Cardiac fibroblast (primary cell): ENCODE measurements at places on chromosomes 16 and 17.
A peak's percentile ranks its signal among the peaks of the same experiment; 100 is the strongest.

- DNase-seq: peak; percentile 29
Measured at GRCh38 chr17:15966183-15966878, 21.4 kb downstream of the ADORA2B start.

GRCh38 chr17:63916566-63917185 lies 2.0 kb downstream of the GH1 start:
- DNase-seq: no peak

- DNase-seq: peak; percentile 63
Measured at GRCh38 chr17:60231234-60231633, 81.5 kb downstream of the CA4 start.

GRCh38 chr17:9818760-9819159 lies 3.1 kb downstream of the GSG1L2 start:
- DNase-seq: no peak

DNA sequence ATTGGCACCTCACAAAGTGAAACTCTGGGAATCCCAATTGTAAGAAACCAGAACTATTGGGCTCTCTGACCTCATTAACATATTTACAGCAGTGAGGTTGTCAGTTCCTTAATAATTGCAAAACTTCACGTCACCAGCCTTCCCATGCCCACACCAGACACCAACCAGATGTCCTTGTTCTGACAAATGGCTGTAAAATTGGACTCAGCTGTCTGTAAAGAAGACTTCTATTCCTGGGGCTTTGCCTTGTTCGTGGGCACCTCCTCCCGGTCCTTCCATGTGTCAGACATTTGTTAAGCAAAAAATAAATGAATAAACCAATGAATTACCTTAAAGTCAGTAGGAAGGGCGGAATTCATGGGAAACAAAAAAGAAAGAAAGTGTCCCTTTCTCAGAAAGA lies 284.3 kb upstream of the CDH11 start:
- no peak for DNase-seq

GRCh38 chr17:22277595-22277994 lies 585.3 kb downstream of the KCNJ18 start:
- DNase-seq: no peak

DNA sequence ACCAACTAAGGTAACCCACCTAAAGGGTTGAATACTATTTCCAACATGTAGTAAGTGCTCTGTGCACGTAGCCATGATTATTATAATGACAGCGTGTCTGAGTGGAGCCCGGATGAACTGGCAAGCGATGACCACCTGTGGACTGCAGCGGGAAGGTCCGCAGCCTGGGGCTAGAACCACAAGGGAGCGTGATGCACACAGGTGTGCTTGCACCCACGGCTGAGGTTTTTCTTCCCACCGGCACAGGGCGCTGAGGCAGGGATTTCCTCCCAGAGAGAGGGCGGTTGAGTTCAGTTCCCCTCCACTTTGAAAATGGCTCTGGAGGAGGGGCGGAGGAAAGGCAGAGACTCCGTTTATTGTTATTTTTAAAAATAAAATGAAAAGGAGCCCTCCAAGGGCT lies 221.7 kb upstream of the HSBP1 start:
- no peak for DNase-seq

DNA sequence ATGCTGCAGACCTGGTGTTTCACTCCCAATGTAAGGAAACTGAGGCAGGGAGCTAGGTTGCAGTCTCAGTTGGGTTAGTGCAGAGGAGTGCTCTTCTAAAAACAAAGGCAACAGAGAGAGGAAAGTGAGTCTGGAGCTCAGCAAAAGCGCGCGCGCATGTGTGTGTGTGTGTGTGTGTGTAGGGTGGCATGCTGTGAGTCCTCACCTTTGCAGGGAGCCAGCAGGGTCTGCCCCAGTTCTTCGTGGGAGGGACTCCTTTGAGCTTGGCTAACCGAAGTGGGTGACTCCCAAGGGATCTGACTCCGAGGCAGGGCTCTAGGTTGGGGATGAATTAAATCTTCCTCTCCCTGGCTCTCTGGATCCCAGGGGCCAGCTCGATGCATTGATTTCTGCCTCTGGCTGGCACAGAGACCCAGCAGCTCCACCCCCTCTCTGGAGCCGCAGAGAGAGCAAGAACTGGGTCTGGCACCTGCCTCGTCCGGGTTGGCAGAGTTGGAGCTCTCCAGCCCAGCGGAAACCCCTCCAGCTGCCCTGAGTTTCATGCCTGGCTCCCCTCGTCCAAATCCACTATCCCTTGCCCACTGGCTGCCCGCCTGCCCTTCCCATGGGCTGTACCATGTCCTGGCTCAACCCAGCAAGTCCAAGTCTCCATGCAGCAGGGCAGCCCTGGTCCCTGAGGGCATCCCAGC lies 1.3 kb upstream of the BTBD17 start:
- DNase-seq: no peak
